C1 segment of cervical spinal cord (tissue), 14 donors: ENCODE measurements at places on chromosomes 16 and 17.

DNA sequence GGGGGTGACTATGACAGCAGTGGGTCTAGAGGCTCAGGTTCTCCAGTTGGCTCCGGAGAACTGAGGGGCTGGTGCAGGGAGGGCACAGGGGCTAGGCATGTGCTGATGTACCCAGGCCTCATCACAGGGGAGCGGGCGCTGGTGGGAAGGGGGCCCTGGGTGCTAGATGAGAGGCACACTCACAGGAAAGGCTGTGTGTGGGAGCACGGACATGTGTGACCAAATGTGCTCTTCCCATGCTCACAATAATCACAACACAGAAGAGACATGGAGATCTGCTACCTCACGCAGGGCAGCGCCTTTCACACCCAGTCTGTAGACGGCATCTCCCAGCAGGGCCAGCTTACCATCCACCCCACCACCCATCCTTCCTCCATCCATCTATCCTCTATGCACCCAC is 17.4 kb upstream of the RASD1 start:
- no peak for DNase-seq

- peak; percentile 34 for DNase-seq
These were observed 578 bp downstream of the PGAP6 start for GRCh38 chr16:381012-381788.

- no peak for DNase-seq
These were observed 15.8 kb upstream of the TBX21 start for GRCh38 chr17:47717261-47717697.

DNA sequence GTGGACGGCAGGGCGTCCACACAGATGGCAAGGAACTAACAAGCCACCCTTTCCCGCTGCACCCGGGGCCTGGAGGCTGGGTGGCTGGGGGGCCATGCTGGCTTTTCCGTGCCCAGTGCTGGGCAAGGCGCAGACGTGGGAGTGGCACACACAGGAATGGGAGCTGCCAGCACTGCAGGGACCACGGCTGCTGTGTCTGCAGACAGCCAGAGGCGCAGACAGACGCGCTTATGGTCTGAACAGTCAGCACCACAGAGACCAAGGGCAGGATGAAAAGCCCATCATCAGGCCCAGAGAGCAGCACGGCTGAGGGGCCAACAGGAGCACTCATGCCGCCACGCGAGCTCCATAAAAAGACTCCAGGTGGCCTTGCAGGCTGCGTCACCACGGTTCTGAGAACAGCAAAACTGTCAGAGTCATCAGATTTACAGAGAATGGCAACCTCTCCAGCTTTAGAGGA is 24.0 kb downstream of the PDIA2 start:
- DNase-seq: no peak

- DNase-seq: no peak
These were observed 146.8 kb downstream of the SEC14L1 start for GRCh38 chr17:77287432-77288068.

DNA sequence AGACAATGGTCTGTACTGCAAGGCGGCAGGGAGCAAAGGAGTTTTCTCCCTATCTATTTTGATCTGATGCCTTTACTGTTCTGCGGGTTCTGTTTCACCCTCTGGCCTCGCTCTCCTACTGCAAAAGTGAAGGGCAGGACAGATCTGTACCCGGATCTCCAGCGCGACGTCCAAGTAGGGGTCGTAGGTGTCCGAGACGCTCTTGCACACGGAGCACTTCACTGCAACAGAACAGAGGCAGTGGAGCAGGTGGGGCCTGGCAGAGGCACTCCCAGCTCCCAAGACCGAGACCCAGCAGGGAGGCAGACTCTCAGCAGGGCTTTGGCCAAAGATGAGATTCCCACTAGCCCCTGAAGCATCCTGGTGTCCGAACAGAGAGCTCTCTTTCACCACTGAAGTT is 19.8 kb downstream of the USP36 start:
- DNase-seq: no peak

GRCh38 chr16:11175787-11176341 is 80.1 kb downstream of the SOCS1 start:
- DNase-seq: no peak

DNA sequence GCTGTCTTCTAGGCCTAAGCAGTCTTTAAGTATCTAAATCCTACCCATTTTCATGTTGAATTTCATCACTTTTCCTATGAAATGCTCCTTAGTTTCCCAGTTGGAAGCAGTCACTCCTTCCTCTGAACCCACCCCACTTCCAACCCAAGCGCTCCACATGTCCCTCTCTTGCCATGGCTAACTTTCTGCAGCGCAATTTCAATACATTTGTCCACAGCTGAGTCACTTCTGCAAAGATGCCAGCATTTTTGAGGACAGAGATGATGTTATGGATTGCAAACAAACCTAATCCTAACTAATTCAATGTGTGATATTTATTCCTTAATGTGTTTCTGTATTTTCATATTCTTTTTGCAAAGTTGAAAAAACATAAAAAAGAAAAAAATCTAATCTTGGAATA is 71.7 kb downstream of the HLF start:
- DNase-seq: no peak

DNA sequence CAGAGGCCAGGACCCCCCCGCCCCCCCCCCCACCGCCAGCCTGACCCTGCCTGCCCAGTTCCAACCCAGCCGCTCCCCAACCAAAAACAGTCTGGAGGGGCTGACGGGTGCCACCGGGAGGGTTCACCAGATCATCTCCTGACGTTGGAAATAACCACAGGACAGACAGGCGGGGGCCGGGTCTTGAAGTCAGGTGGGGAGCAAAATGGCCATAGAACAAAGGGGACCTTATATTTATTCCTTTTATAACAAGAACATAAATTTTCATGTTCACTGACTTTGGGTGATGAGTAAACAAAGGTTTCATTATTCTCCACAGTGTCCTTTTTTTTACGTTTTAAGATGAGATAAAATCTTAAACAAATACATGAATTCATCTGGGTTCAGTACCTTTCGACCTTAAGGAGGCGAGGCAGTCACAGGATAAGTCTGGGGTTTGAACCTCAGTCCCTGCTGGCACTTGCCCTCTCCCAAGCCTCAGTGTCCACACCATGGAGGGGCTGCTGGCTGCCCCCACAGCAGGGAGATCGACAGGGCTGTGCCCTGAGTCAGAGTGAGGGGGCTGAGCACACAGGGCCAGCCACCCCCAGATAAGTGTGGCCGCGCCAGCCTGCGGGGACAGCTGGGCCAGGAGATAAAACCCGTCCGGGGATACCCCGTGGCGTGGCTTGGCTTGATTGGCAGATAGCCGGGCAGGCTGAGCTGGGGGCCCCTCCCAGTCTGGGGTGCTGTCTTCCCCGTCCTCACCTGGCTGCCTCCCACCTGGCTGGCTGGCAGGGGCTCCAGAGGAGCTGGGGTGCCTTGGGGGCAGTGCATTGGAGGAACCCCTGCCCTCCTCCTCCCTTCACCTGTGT is 15.0 kb downstream of the SLC7A5 start:
- no peak for DNase-seq

GRCh38 chr17:50206604-50207293 is 5.3 kb upstream of the COL1A1 start:
- DNase-seq: no peak

DNA sequence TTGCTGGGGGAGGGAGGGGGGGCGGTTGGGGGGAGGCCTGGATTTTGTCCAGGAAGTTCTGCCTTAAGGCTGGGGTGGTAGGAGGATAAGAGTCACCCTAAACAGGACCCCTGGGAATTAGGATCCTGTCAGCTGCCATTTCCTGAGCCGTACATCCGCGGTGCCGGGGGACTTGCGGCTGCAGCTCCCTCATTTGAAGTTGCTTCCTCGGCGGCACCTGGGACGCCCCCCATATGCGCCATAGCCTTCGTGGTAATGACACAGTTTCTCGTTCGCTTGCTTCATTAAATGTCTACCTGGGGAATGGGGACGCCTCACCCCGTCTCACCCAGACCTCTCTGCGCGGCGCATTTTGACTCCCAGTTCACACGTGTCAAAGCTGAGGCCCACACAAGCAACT is 55.1 kb upstream of the PABPN1L start:
- no peak for DNase-seq

GRCh38 chr17:71801301-71801700 is 319.5 kb upstream of the SOX9 start:
- peak; percentile 64 for DNase-seq

DNA sequence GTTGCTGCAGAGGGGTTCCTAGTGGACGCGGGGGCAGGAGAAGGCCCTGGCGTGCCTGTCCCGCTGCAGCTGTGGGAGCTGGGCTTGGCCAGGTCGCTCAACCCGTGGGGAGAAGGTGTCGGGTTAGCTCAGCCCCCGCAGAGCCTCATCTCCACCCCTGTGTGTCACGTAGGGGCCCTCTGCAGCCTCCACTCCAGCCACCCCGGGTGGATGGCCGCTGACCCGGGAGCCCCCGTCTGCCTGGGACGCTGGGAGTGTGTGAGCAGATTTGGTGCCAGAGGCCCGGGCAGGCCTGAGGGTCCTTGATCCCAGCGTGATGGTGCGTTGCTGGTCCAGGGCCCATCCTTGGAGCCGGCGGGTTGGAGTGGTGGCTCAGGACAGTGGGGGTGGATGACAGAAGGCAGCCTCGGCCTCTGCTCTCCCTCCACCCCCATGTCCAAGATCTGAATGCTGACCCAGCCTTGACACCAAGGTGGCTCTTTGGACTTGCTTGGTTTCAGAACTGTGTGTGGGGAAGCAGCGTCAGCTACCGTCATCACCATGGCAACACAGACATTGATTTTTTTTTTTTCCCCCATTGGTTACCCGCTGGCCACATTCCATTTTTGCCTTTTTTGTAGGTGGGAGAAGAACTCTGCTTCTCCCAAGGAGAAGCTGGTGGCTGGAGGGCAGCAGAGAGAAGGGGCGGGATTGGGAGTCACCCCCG is 35.7 kb downstream of the BAIAP2 start:
- no peak for DNase-seq

DNA sequence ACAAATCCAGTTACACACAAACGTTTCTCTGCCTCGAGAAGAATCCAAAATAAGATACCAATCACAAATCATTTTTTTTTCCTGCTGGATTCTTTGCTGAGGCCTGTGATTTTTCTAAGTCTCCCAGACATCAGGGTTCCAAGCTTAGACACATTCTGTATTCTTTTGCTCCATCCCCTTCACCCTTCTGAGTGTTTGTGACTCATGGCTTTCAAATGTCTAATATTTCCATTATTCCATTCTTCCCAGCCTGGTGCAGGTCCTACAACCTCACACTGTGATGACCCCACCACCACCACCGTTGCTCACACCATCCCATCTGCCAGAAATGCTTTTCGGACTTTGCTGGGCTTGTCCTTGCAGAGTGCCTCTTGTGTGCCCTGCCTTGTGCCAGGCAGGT is 480.1 kb downstream of the SOX9 start:
- no peak for DNase-seq
